GM19239 (cell line): ENCODE measurements at places on chromosomes 6 and 20.
A peak's percentile ranks its signal among the peaks of the same experiment; 100 is the strongest.

- no peak for DNase-seq
Observed at GRCh38 chr6:167763056-167763944, 63.4 kb upstream of the AFDN start.

- DNase-seq, result no peak
Observed at GRCh38 chr6:145539831-145540230, 195.5 kb downstream of the EPM2A start.

DNA sequence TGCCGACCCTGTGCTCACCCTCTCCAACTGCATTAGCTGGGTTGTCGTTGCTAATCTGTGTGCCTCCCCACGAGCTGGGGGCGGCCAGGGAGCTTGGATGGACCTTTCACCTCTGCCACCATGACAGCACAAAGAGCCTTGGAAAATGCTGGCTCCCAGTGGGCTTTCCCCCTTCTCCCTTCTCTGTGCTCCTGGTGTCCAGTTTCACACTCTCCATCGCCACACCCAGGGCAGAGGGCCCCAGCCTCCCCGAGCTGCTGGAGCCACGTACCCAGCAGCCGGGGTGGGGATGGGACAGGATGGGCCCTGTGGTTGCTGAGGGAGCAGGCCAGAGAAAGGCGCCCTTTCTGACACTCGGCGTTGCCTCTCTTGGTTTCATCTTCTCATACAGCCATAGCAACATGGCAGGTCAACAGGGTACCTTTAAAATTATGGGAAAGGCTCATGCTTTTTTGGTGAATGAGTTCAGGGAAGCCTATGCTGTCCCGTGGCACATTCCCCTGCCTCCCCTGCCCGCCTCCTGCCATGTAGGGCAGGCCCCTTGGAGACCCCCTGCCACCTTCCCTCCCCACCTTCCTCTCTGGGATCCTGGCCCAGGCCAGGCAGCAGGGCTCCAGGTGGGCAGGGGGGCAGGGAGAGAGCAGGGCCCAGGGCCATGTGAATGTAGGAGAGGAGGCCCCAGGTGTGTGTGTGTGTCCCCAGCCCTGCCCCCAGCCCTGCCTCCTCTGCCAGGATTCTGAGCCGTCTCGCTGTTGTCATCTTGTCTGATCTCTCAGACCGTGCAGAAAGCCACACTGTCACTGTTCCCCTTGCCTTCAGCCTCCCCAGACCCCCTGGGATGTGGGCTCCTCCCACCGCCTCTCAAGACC is 85.2 kb upstream of the CCDC167 start:
- no peak for DNase-seq

GRCh38 chr6:156940221-156940620 is 163.0 kb downstream of the ARID1B start:
- DNase-seq, result no peak

DNA sequence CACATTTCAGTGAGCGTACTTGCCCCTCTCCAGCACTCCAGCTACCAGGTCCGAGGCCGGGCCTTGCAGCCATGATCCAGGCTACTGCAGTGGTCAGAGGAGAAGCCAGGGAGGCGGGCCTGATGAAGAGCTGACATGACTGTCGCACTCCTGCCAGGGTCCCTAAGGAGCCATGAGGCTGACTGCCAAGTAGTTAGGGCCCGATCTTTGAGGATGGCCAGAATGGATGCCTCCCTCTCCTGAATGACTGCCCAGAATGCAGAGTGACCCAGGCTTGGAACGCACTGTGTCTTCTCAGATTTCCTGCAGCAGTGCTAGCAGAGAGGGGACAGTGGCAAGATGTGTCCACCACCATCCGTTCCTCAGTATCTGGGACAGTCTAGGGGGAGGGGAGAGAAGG is 24.7 kb upstream of the LRFN2 start:
- DNase-seq, result no peak

DNA sequence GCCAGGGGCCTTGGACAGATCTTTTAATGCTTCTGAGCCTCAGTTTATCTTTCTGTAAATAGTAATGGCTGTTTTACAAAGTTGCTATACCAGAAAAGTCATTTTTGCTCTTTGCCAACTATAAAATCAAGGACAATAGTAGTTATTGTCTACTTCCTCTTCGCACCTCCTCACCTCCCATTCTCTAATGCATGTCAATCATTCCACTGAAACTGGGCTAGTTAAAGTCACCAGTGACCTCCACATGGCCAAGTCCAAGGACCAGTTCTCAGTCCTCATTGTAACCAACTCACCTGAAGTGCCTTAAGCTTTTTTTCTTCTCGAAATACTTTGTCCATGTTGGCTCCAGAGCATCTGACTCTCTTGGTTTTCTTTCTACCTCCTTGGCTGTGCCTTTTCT is 51.2 kb downstream of the NCR2 start:
- no peak for DNase-seq

DNA sequence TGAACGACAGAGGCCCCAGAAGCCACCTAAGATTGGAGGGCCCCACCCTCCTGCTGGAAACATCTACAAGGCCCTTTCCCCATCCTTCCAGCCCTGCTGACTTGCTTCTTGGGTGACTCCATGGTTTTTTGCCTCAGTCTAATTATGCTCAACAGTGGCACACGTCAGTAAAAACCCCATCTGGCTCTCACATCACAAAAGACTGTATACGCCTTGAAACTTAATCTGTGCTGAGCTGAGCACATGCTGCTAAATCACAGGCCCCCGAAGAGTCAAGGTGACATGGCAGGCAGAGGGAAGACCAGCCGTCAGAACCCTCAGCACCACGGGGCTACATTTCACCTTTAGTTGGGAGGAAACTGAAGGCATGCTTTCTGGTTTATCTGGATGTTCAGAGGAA is 323.1 kb downstream of the CDH26 start:
- DNase-seq, result no peak

- DNase-seq, result no peak
Observed at GRCh38 chr20:46680684-46681031, 8.6 kb downstream of the TP53RK start.

- DNase-seq, result no peak
Observed at GRCh38 chr20:47662483-47663353, 122.6 kb downstream of the SULF2 start.

DNA sequence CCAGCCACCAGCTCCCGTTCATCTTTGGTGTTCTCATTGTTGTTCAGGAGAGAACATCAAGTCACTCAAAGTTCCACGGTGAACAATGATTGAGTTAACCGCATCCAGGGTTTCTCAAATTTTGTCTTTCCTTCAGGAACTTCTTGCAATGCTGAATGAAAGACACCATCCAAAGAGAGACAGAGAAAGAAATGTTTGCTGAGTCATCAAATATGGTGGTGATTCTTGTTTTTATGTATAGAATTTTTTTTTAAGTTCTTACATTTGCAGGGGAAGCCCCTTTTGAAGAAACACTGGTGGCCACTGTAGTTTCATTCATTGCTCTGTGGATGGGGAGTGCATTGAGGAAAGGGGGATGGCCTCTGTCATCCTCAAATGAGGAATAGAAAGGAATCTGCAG is 62.3 kb upstream of the ENPP5 start:
- no peak for DNase-seq

DNA sequence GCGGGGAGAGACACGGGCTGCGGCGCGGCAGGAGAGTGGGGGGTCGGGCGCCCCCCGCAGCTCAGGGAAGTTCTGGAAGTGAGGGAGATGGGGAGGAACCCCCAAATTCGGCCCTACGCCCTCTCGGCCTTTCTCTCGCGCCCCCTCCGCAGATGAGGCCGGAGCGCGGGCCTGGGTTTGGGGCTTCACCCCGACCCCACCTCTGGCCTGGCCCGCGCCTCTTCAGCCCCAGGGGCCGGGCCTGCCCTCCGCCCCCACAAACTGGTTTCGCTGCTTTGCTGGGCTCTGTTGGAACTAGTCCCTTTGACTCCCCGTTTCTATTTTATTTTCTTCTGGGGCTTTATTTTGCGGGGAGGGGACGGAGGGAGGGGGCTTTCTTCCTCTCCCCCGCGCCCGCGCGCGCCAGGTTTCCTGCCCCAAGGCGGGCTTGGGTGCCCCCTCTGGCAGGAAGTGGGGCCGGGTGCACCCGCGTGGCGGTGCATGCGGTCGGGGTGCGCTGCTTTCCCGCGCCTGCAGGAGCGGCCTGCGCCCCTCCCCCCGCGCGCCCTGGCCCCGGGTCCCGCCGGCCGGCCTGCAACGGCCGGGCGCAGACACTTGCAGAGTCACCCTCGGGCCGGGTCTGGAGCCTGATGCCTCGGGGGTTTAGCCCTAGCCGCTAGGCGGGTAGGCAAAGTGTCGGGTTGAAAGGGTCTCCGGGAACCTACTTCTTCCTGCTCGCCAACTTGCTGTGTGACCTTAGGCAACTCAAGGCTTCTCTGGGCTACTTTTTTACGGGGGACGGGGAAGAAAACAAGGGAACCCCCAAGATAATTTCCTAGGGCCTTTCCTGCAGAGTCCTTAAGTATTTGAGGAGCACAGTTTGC is 1.3 kb downstream of the HMGA1 start:
- peak; percentile 60 for DNase-seq

DNA sequence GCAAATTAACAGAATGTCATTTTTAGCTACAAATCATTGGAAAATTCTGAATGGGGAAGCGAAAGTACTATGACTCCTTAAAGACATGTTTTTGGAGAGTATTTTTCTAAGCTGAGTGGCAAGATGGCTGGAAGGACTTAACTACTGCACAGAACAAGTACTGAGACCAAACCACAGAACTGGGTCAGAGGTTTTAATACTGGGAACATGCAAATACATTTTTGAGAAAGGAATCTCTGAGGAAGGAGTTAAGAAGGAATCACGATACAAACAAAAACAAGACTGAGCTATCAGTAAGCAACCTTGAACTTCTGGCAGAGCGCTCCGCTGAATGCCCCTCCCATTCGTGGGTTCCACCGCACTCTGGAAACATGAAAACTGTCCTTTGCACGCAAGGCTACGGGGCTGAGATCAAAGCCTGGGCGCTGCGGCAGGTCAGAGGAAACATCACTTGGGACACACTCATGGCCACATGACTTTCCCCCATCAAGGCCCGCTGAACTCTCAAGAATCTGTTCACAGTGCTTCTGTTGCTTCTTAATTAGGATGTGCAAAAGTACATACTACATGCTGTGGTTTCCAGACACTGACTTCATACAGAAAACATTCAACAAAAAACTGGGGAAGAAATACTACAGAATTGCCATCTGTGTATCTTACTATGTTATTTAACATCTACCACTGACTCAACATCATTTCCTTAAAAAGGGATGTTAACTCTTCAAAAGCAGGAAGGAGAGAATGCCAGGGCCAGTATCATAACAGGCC is 27.8 kb downstream of the SLC23A2 start:
- no peak for DNase-seq

DNA sequence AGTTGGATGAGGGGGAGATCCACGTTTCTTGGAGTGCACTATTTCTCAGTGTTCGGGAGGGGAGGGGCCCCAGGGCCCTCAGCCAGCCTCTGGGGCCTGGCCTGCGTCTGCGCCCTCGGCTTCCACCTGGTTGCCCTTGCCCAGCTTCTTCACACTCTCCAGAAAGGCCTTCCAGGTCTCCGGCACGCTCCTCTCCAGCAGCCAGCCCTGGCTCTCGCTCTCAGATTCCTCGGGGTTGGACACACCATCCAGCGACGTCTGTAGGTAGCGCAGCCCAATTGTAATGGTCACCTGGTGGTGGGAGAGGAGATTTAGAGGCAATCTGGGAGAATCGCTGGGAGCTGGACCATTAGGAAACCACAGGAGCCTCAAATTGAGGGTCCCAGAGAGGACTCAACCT is 24.2 kb downstream of the PRPH2 start:
- no peak for DNase-seq

DNA sequence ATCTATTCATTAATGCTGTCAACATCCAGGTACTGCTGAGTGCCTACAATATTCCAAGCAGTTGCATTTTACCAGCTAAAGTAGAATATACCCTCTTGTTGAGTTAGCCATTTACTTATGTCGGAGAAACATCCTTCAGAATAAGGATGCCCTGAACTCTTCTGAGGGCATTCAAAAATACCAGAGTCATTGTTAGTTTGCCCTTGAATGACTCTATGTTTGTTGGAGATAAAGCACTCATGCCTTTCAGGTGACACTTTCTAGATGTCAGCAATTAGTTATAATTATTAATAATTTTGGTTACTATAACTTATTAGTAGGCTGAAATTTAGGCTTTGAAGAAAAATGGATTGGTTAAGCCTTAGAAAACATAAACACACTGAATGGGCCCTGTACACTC is 286.2 kb upstream of the STXBP5 start:
- DNase-seq, result no peak

GRCh38 chr6:48959251-48960060 is 503.6 kb downstream of the MMUT start:
- no peak for DNase-seq

DNA sequence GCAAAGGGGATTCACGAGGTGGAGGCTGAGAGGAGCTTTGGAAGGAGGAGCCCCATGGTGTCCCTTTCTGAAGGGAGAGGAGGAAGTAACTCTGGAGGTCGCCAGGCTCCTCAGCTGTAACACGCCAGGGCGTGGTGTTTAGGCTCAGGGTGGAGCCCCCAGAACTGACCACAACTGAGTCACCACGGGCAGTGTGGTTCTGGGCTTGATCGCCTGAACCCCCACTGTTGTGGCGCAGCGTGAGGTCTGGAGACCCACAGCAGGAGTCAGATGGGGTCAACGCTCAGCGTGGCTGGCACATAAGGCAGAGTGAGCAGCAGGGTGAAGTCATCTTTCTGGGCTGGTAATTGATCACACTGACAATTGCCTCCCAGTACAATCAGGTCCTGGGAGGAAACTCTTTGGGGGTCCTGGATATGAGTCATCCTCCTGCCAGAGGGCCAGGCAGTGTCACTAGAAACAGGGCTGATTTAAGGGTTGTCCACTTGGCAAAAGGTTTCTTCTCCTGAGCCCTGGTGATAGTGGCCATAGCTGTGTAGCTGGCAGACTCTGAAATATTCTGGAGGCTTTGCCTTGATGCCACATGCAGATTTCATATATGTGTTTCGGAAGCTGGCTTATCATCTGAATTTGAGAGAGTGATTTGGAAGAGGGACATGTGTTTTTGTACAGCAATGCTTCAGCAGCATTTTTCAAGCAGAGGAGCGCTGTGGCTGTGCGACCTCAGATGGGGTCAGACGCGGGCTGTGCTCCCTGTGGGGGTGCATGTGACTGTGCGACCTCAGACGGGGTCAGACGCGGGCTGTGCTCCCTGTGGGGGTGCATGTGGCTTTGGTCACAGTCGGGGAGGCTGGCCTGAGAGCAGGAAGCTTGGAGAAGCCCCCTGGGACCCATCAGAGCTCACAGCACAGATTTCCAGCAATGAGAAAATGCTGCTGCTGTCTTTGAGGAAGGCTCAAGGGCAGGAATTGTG is 50.0 kb downstream of the SYNJ2 start:
- DNase-seq, result no peak

DNA sequence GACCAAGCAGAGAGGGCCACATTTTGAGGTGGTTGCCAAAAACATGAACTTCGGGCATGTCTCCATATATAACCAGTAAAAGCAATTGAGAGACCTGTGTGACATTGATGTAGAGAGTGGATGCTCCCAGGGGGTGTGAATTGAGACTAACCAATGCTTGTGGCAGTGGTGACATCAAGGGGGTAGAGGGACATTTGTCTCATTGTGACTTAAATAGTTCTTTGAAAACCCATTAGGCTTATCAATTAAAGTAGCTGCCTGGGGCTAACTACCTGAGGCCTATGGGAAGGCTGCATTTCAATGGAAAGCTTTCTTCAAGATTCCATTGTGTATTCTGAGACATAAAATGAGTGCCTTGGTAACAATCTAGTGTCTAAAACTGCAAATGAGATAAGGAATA is 82.1 kb upstream of the FABP7 start:
- no peak for DNase-seq

GRCh38 chr6:109478841-109479624 is 4.0 kb downstream of the ZBTB24 start:
- DNase-seq, result no peak
